ENCODE measurements at places on chromosomes 12 and 14.

DNA sequence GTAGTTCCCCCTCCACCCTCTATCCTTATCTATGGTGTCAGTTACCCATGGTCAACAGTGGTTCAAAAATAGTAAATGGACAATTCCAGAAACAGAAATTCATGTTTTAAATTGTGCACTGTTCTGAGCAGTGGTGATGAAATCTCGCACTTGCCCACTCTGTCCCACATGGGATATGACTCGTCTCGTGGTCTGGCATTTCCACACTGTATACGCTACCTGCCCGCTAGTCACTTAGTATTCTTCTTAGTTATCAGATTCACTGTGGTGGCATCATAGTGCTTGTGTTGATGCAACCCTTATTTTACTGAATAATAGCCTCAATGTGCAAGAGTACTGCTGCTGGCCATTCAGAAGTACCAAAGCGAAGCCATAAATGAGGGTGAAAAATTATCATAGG lies 507.0 kb downstream of the SNAPC1 start:
- peak; percentile 74 for DNase-seq

GRCh38 chr12:116196752-116197718 lies 80.5 kb downstream of the MED13L start:
- peak; percentile 84 for DNase-seq

DNA sequence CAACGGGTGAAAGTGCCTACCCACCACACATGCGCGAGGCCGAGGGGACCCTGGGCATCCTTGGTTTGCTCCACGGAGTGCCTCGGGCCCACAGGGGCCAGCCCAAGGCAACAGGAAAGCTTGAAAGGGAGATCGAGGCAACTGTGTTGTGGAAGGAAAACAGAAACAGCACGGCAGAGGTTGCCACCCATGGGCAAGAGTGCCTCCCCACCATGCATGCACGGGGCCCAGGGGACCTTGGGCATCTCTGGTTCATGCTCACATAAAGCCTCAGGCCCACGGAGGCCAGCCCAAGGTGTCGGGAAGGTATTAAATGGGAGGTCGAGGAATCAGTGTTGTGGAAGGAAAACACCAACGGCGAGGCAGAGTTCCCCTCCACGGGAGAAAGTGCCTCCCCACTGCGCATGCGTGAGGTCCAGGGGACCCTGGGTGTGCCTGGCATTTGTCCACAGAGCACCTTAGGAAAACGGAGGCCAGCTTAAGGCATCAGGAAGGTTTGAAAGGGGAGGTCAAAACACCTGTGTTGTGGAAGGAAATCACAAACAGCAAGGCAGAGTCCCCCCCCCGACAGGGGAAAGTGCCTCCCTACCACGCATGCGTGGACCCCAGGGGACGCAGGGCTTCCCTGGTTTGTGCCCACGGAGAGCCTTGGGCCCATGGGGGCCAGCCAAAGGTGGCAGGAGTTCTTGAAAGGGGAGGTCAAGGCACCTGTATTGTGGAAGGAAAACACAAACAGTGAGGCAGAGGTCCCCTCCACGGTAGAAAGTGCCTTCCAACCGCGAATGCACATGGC lies 367.3 kb downstream of the ALG10 start:
- DNase-seq: no peak

- peak; percentile 92 for DNase-seq
Measured at GRCh38 chr12:71840231-71840847, 780 bp downstream of the TBC1D15 start.
